Ovary (tissue), 10 donors: ENCODE measurements at places on chromosomes 6 and 20. TPM values are rescaled to one million over a fixed set of nuclear protein-coding genes. Genes with fewer than 3 reads are reported as not detected.
A peak's percentile ranks its signal among the peaks of the same experiment; 100 is the strongest.

GRCh38 chr6:27296106-27296783, 15.8 kb downstream of the POM121L2 start:
- H3K4me3 ChIP-seq, result no peak overlapping the region
- H3K27me3 ChIP-seq, result no peaks in the 10 kb centered on the region
- no peaks in the 10 kb centered on the region for H3K4me1 ChIP-seq
- DNase-seq, result no peak

DNA sequence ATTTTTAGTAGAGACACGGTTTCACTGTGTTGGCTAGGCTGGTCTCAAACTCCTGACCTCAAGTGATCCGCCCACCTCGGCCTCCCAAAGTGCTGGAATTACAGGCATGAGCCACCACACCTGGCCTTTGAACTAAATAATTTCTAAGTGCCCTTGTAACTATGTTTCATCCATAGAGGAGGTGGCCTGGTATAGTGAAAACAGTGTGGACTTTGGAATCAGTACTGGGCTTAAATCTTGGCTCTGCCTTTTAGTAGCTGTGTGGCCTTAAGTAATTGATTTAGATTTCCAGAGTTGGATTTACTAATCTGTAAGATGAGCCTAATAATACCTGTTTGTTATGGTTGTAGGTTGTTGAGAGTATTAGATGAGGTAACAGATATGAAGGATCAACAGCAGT, 14.2 kb upstream of the TGM3 start:
- no peak for DNase-seq
- H3K4me1 ChIP-seq, result no peaks in the 10 kb centered on the region
- H3K27me3 ChIP-seq, result no peaks in the 10 kb centered on the region
- H3K27ac ChIP-seq, result no peak overlapping the region
- H3K4me3 ChIP-seq, result no peak overlapping the region

DNA sequence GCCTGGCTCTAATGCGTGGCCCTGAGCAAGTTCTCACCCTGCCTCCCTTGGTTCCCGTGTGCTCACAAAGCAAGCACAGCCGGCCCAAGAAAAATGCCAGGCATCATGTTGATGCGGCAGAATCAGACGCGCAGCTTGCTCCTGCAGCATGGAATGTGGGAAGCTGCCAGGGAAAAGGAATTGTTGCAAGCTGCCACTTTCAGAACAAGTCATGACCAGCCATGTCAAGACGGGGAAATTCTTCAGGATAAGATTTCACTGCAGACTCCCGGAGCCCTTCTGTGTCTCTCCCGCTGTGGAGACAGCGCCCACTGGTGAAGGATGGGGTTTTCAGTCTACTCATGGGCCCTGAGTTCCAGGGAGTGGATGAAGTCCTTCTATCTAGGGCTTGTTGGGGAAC, 4.6 kb downstream of the DACT2 start:
- no peaks in the 10 kb centered on the region for H3K27me3 ChIP-seq
- H3K27ac ChIP-seq, result no peak overlapping the region
- H3K4me3 ChIP-seq, result no peak overlapping the region
- DNase-seq, result no peak
- H3K36me3 ChIP-seq, result no peaks in the 10 kb centered on the region

DNA sequence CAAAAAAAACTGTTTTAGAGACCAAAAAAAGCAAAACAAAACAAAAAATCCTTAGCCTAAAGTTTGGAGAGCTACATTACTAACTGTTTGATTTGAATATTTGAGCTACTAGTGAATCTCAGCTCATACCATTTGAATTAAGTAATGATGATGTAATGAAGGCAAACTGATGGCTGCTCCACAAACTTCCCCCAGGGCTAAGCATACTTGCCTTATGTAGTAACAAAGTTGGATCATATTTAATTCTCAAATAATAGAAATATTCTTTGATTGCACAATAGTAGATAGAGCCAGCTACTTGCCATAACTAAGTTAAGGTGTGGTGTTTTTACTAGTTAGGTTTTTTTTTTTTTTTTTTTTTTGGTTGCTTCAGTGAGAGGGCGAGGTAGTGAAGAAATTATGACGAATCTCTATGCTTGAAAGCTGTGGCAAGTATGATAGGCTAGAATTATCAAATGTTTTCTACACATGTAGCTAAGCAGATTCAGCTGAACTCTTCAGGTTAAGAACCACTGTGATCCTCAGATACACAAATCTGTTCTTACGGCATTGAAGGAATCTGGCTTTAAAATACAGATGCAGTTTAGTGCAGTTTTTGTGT, 2.9 kb downstream of the RAB32 start:
- no peaks in the 10 kb centered on the region for H3K36me3 ChIP-seq
- no peaks in the 10 kb centered on the region for H3K27me3 ChIP-seq
- no peak overlapping the region for H3K27ac ChIP-seq
- no peak overlapping the region for H3K4me3 ChIP-seq
- H3K4me1 ChIP-seq, result peaks cover 6% of the 10 kb centered on the region
- no peak for DNase-seq

GRCh38 chr20:46802722-46803121, 91.9 kb upstream of the EYA2 start:
- H3K27me3 ChIP-seq, result no peaks in the 10 kb centered on the region
- no peak overlapping the region for H3K4me3 ChIP-seq

DNA sequence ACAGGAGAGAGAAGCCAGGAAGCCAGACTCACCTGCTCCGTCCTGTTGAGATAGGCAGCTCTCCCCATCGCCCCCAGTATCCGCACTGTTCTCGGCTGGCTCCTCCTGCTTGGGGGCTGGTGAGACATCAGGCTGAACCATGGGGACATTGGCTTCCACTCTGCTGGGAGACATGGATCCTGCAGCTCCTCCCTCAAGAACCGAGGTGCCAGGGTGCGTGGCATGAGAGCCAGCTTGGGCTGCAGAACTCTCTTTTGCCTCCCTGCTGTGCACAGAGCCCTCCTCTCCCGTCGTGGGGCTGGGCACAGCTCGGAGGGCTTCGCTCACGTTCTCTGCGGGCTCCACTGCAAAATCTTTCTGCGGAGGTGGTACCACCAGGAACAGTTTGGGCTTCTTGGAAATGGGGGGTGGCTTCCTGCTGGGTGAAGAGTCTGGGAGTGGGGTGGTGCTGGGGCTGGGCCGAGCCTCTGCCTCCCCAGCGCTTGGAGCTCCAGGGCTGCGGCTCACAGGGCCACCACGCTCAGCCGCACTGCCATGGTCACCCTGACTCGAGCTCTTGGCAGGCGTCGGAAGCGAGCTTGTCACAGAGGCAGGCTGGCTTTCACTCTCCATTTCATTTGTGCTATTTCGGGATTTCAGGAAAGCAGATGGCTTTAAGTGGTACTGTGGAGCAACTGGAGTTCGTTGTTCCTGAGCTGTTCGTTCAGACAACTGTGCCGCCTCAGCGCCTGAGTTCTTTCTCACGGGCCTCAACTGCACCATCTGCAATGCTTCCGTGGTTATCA, 26.5 kb downstream of the HEBP2 start:
- H3K4me3 ChIP-seq, result no peak overlapping the region
- H3K27me3 ChIP-seq, result no peaks in the 10 kb centered on the region
- no peaks in the 10 kb centered on the region for H3K36me3 ChIP-seq
- H3K4me1 ChIP-seq, result no peaks in the 10 kb centered on the region

DNA sequence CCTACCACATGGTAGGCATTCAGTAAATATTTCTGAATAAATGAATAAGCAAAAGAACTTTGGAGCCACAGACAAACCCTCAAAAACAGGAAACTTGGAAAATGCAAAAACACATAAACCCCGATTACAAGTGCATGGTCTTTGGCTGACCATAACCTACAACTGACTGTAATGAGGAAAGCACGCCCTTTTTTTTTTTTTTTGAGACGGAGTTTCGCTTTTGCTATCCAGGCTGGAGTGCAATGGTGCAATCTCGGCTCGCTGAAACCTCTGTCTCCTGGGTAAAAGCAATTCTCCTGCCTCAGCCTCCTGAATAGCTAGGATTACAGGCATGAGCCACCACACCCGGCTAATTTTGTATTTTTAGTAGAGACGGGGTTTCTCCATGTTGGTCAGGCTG, 11.9 kb upstream of the LATS1 start:
- H3K4me3 ChIP-seq, result no peak overlapping the region
- DNase-seq, result no peak
- no peak overlapping the region for H3K27ac ChIP-seq
- H3K36me3 ChIP-seq, result no peaks in the 10 kb centered on the region
- no peaks in the 10 kb centered on the region for H3K4me1 ChIP-seq
- H3K27me3 ChIP-seq, result no peaks in the 10 kb centered on the region

DNA sequence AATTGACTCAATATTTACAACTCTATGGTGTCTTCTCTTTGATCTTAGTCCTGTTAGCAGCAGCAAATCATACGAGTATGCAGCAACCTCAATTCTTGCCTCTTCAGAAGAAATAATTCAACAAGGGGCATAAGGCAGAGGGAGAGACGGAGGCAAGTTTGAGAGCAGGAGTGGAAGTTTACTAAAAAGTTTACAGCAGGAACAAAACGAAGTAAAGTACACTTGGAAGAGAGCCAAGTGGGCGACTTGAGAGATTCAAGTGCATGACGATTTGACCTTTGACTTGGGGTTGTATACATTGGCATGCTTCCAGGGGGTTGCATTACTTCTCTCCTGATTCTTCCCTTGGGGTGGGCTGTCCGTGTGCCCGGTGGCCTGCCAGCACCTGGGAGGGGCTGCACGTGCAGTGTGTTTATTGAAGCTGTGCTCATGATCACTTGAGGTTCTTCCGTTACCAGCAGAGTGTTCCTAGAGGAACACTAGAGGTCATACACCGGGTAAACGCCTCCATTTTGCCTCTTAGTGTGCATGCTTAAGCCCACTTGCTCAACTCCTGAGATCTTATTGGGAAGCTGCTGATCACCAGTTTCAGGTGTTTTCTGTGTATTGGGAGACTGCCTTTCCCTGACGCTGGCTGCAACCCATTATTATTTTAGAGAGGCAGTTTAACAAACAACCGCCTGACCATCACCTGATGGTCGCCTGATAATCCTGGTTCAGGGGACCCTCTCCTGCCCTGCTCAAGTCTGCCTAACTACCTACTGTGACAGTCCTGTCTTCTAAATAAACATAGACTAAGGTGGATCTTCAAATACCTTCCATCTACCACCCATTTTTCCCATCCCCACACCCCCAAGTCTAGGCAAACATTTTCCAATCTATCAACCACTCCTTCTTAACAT, 172.4 kb upstream of the MYLIP start:
- peaks cover 6% of the 10 kb centered on the region for H3K4me1 ChIP-seq
- no peaks in the 10 kb centered on the region for H3K27me3 ChIP-seq
- no peak overlapping the region for H3K27ac ChIP-seq
- no peaks in the 10 kb centered on the region for H3K36me3 ChIP-seq

DNA sequence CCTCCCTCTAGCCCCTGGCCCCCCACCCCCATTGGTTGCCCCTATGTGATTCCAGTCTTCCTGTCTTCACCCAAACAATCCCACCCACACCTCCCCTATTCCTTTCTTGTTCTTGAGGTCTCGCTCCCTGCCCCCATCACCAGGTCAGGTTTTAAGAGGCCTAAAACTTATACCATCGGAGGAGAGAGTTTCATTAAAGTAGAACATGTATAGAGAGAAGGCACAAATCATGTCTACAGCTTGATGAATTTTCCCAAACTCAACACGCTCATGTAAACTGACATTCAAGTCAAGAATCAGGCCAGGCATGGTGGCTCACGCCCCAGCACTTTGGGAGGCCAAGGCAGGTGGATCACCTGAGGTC, 44.5 kb downstream of the TGM2 start:
- H3K36me3 ChIP-seq, result no peaks in the 10 kb centered on the region
- no peaks in the 10 kb centered on the region for H3K27me3 ChIP-seq
- no peak overlapping the region for H3K27ac ChIP-seq
- peaks cover 5% of the 10 kb centered on the region for H3K4me1 ChIP-seq
- DNase-seq, result no peak
- no peak overlapping the region for H3K4me3 ChIP-seq

- H3K4me3 ChIP-seq, result no peak overlapping the region
- no peak overlapping the region for H3K27ac ChIP-seq
- DNase-seq, result no peak
Observed at GRCh38 chr6:56949925-56950495, 4.9 kb upstream of the BEND6 start.

- H3K27me3 ChIP-seq, result no peaks in the 10 kb centered on the region
- H3K36me3 ChIP-seq, result no peaks in the 10 kb centered on the region
- DNase-seq, result no peak
- peaks cover 16% of the 10 kb centered on the region for H3K4me1 ChIP-seq
- H3K27ac ChIP-seq, result no peak overlapping the region
Observed at GRCh38 chr6:52526634-52527033, 50.2 kb downstream of the TRAM2 start.

DNA sequence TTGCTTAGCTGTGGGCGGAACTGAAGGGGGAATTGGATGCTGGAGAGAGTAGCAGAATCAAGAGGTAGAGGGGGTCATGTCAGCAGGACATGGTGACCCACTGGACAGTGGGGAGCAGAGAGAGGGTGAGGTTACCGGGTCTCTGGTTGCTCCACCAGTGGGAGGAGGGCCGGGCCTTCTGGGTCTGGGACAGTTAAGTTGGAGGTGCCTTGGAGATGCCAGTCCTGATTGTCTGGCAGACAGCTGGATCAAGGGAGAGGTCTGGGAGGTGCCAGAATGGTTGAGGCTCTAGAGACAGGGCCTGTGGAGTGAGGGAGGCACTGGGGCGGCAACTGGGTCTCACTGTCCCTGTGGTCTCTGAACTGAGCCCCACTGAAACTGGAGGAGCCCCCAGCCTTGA, 24.6 kb downstream of the MANBAL start:
- peak overlapping the region; percentile 89 for H3K27ac ChIP-seq
- H3K4me3 ChIP-seq, result no peak overlapping the region
- peaks cover 38% of the 10 kb centered on the region for H3K4me1 ChIP-seq
- no peaks in the 10 kb centered on the region for H3K27me3 ChIP-seq

GRCh38 chr6:28589957-28590349, 64.3 kb downstream of the GPX5 start:
- no peaks in the 10 kb centered on the region for H3K27me3 ChIP-seq
- no peak overlapping the region for H3K4me3 ChIP-seq
- no peak overlapping the region for H3K27ac ChIP-seq
- no peak for DNase-seq
- peaks cover 10% of the 10 kb centered on the region for H3K4me1 ChIP-seq
- no peaks in the 10 kb centered on the region for H3K36me3 ChIP-seq

The B4GALT5 gene
- 34.5 TPM for total RNA-seq

The HINT3 gene
- 18.0 TPM for total RNA-seq

The PBOV1 gene
- not detected for total RNA-seq

The IL20RA gene
- 5.4 TPM for total RNA-seq

The C6orf58 gene
- total RNA-seq, result not detected

The PRL gene
- not detected for total RNA-seq

The BFSP1 gene
- 1.3 TPM for total RNA-seq

The HLA-DMA gene
- 14.8 TPM for total RNA-seq
